ENCODE measurements at places on chromosomes 11 and 22. TPM values are rescaled to one million over a fixed set of nuclear protein-coding genes. Genes with fewer than 3 reads are reported as not detected.

Gene TBCEL
- 43.4 TPM for total RNA-seq

Gene TRIM6
- total RNA-seq: 1.9 TPM

Gene SLC36A4
- total RNA-seq: 25.3 TPM

Gene GLYATL1
- not detected for total RNA-seq

Gene SYCE3
- total RNA-seq: not detected

Gene RDX
- total RNA-seq: 154 TPM

Gene OR52H1
- not detected for total RNA-seq

Gene STIM1
- 46.9 TPM for total RNA-seq

Gene RTN4R
- total RNA-seq: 1.5 TPM

Gene IL18
- 0.68 TPM for total RNA-seq

Gene OR51E2
- 0.40 TPM for total RNA-seq

Gene CRKL
- 56.0 TPM for total RNA-seq

Gene VSIG10L2
- not detected for total RNA-seq
